ENCODE measurements at places on chromosomes 11 and 22.

GRCh38 chr22:40314041-40314440, 32.3 kb upstream of the ADSL start:
- DNase-seq, result no peak

DNA sequence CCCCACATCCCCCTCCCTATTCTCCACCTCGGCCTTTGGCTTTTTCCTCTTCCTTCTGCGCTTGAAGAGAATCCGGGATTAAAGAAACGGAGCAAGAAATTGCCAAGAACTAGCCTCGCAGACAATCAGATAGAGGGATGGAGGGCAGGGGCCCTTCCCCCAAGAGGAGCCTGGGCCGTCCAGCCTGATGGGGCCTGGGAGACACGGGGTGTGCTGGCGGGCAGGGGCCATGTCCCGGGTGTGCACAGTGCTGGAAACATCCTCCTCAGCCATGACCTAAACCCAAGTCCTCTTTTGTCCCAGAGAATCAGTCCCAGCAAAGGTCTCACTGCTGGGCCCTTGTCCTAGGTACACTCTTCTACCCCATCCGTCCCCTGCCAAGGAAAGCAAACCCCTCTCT, 47.7 kb upstream of the LMO1 start:
- no peak for DNase-seq

- DNase-seq, result no peak
Measured at GRCh38 chr11:119650251-119650650, 78.7 kb downstream of the NECTIN1 start.

DNA sequence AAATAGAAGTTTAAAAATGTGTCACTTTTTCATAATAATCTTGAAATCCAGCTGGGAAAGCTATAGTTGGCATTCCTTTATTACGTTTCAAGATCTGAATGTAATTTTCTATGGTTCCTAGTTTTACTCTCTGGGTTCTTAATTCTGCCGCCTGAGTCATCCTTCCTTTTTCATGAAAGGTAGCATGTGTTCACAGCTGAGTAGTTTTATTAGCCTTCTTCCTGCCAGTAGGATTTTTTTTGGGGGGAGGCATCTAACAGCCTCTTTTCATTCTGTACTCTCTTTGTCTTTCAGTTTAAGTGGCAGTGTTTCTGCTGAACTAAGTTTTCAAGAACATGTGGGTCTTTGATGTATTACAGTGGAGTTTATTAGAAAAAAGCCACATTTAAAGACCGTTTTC, 36.5 kb downstream of the OR2AG2 start:
- DNase-seq, result no peak

DNA sequence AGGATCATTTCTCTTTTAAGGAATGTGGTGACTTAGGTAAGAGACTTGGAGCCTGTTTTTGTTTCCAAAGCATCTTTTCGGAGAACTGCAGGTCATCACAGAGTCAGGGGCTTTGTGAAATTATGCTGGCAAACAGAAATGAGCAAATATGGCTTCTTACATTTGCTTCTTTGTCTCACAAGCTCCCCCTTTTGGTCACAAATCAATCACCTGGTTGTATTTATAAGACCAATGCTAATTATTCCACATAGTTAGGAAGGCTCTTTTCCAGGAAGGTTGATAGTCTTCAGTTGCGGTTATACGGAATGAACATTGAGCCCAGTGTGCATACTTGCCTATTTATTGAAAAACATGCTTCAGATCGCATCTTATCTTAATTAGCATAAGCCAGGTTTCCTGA, 34.6 kb upstream of the CEP126 start:
- DNase-seq, result no peak

GRCh38 chr11:118845369-118845768, 38.3 kb upstream of the CXCR5 start:
- no peak for DNase-seq

GRCh38 chr11:65639623-65640482, 2.0 kb downstream of the SIPA1 start:
- peak; percentile 61 for DNase-seq

DNA sequence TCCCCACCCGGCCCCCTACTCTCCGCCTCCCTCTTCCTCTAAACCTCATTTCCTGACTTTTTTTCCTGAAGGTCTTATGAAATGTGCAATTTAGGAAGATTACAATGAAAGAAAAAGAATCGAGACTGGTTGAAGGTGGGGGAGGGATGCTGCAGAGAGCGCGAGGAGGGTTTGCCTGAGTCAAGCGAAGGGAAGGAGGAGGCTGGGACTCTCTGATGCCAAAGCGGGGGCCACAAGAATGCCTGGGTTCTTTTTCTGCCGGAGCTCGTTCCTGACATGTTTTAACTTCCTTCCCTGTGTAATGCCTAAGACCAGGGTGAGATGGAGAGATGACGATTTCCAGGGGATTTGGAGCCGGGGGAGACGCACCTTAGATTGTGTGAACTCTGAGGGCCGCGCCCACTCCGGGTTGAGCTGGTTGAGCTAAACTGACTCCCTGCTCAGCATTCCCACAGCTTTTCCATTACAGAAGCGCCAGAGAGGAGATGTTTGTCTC, 270.5 kb upstream of the SORL1-AS1 start:
- DNase-seq, result no peak

DNA sequence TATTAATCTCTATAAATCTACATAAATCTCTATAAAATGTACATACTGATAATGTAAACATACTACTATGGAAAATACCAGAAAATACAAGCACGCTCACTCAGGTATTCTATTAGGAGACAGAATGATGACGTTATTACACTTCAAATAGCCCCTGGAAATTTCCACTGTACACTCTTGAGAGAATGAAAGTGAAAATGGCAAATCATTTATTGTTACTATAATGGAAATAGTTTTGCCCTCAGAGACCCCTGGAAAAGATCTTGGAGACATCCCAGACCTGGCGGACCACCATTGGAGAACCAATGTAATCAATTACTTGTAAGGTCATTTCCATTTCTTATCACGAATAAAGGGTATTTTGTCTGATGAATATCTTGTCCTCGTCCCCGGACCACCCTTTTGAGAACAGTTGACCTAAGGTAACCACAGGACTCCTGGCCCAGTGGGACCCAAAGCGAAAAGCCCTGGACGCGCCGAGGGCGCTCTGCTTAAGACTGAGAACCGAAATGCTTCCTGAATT, 509 bp upstream of the PRRG4 start:
- no peak for DNase-seq

DNA sequence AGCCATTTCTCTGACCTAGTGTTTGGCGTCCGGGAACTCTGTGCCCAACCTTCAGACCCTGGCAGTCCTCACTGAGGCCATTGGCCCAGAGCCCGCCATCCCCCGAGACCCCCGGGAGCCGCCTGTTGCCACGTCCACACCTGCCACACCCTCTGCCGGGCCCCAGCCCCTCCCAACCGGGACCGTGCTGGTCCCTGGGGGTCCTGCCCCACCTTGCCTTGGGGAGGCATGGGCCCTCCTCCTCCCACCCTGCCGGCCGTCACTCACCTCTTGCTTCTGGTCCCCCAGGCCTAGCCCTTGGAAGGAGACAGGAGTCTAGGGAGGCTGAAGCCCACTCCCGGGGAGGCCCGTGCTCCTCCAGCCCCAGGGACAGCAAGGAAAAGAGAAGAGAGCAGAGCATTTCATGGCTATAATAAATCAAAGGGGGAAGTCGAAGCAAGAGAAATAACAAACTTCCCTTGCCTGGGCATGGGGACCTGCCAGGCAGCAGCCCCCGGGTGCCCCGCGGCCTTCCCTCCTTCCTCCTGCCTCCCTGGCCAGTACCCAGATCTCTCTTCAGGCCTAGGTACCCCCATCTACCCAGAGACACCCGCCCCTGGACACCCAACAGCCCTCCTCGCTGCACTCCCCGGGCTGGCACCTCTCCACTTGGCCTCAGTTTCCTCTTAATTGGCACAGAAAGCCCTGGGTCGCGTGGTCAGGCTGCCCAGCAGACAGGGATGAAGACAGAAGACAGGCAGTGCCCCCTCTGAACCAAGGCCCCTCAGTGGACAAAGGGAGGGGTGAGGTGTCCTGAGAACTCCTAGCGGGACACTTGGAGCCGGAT, 13.0 kb upstream of the SLC39A13 start:
- no peak for DNase-seq

- no peak for DNase-seq
Measured at GRCh38 chr11:109940816-109941215, 152.4 kb upstream of the ZC3H12C start.

DNA sequence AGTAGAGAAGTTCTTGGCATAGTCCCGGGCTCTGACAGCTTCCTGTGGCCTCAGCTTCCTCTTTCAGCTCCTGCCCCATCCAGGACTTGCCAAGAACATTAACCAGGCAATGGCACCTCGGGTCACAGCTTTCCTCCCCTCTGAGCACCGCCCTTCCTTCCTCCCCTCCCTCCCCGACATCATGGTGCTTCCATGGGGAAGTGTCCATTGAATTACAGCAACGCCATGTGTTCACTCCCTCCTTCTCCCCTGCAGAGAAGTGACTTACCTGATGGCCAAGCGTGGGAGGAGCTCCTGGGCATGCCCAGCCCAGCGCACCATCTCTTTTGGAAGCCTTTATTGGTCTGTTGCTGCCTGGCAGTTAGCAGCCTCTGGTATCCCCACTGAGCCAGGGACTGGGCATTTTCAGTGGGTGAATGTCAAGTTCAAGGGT, 25.8 kb upstream of the DAGLA start:
- no peak for DNase-seq

DNA sequence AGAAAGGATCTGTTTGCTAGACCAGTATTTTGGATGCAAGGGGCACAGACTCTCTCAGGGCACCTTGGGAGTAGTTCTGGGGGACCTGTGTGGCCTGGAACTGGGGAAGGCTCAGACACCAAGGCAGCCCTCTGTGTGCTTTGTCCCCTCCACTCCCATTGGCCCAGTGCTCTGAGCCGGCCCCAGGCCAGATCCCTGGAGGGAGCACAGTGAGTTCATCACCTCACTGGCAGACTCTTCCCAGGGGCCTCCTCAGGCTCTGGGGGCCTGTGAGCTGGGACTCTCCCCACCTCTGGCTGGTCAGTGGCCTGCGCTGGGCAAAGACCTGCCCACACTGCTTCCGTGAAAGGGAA, 51.7 kb downstream of the CHRDL2 start:
- DNase-seq, result no peak
